Stimulated activated naive CD4-positive, alpha-beta T cell (primary cell): ENCODE measurements at places on chromosomes 1 and 21.

DNA sequence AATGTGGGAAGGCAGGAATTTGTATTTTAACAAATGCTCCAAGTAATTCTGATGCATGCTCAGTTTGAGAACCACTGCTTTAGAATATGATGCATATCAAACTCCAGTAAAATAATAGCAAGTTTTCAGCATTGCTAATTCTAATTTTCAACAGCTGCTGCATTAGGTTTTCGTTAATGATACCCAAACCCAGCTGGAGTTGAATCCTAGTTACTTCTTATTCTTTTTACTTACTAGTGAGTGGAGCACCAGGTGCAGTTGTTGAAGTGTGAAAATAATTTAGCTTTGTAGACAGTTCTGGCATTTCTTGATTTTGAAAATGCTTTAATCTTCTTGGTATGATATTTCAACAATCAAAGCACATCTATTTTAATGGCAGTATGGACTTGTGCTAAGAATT is 138.5 kb downstream of the HS2ST1 start:
- no peak for DNase-seq

- no peak for DNase-seq
Measured at GRCh38 chr1:237386362-237387143, 344.6 kb downstream of the RYR2 start.

- DNase-seq: no peak
Measured at GRCh38 chr1:42086146-42086545, 67.1 kb upstream of the GUCA2B start.

GRCh38 chr21:44093761-44094160 is 13.4 kb upstream of the PWP2 start:
- no peak for DNase-seq

- no peak for DNase-seq
Measured at GRCh38 chr1:66729523-66729922, 22.7 kb upstream of the DYNLT5 start.

DNA sequence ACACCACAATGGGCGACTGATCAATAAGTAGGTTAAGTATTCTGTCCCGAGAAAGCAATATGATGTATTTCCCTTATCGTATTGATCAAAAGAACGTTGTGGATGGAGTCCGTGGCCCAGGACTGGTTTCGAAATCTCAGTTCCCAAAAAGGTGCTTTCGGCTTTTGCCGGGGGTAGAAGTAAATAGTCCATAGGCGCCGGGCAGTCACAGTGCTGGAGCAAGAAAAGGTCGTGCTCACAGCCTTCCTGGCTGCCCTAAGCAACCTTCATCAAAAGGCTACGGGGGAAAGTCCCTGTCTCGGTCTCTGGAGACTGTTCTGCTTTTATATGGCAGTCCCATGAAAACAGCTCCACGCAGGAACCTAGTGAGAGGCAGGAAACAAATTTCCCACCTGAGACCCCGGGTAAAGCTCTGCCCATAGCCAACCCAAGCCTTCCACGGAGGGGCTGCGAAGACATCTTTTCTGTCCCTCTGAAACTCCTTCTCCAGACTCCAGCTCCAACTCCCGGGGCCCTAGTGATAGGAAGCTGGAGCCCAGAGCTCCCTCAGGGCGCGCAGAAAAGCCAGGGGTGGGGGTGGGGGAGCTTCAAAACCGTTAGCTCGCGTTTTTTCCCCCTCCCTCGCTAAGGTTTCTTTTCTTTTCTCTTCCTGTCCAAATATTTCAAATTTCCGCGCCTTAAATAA is 7.0 kb downstream of the CDKN2C start:
- no peak for DNase-seq

DNA sequence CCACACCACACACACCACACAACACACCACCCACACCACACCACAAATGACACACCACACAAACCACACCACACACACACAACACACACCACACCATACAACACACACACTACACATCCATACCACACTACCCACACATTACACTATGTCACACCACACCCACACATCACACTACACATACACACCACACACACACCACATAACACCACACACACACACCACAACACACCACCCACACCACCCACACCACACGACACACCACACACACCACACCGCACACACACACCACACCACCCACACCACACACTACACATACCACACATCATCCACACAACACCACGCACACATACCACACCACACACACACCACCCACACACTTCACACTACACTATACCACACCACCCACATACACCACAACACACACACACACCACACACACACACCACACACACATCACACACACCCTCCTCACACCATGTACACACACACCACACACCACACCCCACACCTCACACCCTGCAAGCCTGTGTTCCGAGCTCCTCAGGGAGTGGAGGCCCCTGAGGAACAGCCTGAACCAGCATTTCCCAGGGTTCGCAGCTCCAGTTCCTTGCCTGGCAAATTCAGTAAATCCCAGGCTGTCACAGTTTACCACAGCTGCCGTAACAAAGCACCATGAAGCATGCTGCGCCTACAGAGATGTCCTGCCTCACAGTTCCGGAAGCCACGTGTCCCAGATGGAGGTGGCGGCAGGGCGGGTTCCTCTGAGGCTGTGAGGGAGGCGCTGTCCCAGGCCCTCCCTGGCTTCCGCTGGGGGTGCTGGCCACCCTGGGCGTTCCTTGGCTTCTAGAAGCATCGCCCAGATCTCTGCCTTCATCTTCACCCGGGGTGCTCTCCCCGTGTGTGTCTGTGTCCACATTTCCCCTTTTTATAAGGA is 69.8 kb upstream of the ATP5PO start:
- DNase-seq: no peak

DNA sequence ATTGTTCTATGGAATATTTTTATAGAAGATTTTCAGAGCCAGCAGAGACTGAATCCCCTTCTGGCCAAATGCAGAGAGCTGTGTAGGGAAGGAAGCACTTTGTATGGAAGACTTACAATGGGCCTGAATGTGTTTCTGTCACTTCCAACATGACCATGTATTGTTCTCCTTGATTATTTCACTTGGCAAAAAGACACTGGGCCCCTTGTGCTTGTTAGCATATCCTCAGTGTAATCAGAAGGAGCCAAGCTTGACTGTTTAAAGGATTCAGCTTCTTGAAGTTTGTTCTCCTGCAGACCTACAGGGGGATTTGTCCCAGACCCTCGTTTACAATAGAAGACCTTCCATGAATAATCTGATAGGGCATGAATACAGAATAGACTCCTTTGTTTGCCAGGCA is 48.1 kb upstream of the UBE2U start:
- no peak for DNase-seq

- DNase-seq: no peak
Measured at GRCh38 chr21:45379901-45380330, 25.0 kb upstream of the COL18A1 start.

DNA sequence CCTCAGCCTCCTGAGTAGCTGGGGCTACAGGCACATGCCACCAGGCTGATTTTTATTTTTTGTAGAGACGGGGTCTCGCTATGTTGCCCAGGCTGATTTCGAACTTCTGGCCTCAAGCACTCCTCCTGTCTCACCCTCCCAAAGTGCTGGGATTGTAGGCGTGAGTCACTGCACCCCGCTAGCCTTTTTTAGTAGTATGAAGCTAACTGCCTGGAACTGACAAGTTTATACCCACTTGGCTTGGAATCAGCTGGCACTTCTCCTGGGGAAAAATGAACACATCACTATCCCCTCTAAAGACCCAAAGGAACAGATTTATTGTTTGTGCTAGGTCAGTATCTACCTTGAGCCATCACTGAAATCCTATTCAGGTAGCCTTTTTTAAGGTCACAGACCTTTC is 19.0 kb downstream of the TMEM63A start:
- no peak for DNase-seq

DNA sequence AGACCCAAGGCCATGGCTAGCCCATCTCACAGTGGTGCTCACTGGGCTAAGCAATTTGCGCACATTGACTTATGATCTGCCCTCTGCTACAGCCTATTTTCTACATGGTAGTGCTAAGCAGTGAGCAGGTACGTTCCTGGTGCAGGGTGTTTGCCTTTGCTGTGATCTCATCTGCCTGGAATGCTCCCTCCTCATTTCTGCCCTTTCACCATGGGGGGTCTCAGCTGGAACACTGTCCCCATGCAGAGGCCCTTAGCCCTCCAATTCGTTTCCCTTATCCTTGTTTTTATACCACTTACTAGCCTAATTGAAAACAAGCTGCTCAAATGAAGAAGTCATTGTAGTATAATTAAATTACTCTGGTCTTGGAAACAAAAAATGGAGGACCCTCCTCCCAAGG is 2.0 kb upstream of the B3GALT5 start:
- no peak for DNase-seq

DNA sequence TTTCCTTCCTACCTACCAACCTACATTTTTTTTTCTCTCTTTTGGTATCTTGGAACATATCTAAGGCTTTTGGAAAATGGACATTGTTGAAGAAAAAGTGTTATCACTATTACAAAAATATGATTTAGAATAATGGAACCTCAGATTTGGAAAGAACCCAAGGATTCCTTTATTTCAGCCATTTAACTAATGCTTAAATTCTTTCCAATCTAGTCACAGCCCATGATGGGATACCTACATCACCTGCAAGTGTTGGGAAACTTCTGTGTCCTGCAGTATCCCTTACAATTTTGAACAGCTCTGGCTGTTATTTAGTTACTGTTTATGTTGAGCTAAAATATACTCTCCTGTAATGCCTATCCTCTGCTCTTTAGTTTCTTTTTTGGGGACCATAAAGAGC is 22.3 kb upstream of the APOBEC4 start:
- no peak for DNase-seq

DNA sequence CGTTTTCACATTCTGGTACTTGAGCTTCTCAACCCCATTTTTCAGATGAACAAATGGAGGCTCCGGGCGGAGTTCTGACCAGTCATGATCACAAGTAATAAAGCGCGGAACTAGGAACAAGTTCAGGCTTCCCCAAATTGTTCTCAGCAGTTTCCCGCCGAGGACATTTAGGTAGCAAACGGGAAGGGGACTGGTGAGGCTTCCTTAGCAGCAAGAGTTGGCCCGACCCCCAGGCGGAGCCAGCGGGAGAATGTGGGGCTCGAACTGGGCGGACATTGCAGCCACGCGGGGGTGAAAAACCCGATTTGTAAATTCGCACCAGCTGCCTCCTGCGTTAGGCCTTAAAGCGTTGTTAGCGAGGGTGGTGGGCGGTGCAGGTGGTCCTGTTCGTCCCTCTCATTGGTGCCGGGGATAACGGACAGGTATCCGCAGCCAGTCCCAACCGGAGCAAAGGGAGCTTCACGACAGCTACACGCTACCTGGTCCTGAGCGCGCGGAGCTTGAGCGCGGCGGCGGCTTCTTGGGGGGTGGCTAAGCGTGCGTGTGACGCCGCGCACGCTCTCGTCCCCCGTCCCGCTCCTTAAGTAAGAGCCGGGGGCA is 15.3 kb downstream of the SEMA6C start:
- DNase-seq: peak; percentile 85

GRCh38 chr1:59007429-59007819 is 223.6 kb upstream of the JUN start:
- DNase-seq: no peak

DNA sequence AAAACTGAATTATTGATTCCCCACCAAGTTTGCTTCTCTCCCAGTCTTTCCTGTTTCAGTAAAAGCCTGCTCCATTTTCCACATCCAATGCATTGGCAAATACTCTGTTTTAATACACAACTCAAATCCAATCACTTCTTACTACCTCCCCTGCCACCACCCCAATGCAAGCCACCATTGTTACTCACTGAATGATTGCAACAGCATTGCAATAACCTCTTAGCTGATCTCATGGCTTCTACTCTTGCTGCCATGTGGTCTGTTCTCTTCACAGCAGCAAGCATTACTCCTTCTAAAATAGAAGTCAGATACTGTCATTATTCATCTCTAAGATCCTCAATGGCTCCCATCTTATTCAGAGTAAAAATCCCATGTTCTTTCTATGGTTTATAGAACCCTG is 123.4 kb downstream of the ATP6V1G3 start:
- no peak for DNase-seq

DNA sequence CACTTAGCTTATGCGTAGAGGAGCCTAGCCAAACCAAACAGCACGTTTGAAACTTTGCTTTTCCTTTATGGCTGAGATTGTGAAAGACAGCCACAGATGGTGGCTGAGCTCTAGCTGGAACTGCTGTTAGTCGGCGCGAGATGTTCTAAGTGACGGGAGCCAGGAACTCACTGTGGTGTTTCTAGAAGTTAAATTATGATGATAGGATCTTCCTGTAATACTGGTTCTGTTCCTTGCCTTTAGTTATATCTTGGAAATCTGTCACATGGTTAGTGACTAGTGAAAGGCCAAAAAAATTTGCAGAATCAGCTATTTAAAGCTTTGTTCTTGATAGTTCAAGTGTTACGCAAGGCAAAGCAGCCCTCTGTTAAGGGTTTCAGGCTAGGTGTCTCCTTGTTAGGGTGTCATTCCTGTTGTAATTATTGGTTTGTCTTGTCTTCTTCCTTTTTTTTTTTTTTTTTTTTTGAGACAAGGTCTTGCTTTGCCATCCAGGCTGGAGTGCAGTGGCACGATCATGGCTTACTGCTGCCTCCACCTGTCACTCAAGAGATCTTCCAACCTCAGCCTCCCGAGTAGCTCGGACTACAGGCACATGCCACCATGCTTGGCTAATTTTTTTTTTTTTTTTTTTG is 22.6 kb downstream of the AK4 start:
- no peak for DNase-seq

GRCh38 chr1:16999863-17000262 is 11.9 kb downstream of the ATP13A2 start:
- no peak for DNase-seq
